SJSA1 (cell line): ENCODE measurements at places on chromosomes 5 and 9.

DNA sequence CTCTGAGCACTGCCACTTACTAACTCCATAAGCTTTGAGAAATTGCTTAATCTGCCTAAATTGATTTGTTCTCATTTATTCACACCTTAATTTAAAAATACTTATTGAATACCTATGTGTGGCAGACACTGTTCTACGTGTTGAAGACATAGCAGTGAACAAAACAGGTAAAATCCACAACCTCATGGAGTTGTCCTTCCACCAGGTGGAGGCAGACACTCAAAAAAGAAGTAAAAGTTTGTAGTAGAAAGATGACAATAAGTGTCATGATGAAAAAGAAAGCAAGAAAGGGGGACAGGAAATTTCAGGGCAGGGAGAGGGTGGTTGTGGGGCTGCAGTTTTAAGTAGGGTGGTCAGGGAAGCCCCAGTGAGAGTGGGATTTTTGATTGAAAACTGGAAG lies 94.9 kb downstream of the SREK1 start:
- no peak for DNase-seq

- DNase-seq = no peak
Measured at GRCh38 chr9:133600739-133601138, 8.4 kb downstream of the FAM163B start.

DNA sequence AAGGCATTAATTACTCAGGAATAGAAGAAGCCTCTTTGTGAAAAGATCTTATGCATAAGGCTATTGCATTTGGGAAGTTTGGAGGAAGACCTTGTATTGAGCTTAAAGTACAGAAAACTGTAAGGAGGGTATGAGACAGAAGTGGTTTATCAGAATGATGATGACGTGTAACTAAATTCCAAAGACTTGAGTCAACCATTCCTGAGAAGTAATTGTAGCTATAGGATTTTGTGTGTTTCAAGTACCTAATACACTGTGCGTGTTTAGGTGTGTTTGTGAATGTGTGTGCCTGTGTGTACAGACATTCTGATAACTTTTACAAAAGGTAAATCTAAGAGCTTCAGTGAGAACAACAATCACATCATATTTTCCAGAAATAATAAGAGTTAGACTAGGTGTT lies 46.5 kb upstream of the IRX2 start:
- no peak for DNase-seq

- DNase-seq = no peak
Measured at GRCh38 chr5:138354926-138355378, 2.5 kb downstream of the KDM3B start.

DNA sequence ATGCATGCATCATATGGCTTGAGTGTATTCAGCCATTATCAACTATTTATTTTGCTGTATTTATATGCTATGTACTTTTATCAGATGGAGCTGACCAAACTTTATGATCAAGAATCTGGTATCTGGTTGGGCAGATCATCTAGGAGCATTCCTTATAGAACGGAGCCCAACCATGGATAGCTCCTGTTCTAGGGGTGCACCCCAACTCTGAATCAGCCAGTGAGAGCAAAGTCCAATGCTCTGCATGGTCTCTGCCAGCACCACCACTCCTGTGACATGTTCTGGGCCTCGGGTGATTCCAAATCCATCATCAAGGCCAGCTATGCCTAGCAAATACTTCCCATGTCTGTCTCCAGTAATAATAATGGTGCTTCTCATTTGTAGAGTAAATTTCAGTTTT lies 517.5 kb downstream of the AGTPBP1 start:
- no peak for DNase-seq

GRCh38 chr5:36552651-36553393 lies 53.6 kb upstream of the SLC1A3 start:
- DNase-seq = no peak
